ENCODE measurements at places on chromosomes 6 and 20.

DNA sequence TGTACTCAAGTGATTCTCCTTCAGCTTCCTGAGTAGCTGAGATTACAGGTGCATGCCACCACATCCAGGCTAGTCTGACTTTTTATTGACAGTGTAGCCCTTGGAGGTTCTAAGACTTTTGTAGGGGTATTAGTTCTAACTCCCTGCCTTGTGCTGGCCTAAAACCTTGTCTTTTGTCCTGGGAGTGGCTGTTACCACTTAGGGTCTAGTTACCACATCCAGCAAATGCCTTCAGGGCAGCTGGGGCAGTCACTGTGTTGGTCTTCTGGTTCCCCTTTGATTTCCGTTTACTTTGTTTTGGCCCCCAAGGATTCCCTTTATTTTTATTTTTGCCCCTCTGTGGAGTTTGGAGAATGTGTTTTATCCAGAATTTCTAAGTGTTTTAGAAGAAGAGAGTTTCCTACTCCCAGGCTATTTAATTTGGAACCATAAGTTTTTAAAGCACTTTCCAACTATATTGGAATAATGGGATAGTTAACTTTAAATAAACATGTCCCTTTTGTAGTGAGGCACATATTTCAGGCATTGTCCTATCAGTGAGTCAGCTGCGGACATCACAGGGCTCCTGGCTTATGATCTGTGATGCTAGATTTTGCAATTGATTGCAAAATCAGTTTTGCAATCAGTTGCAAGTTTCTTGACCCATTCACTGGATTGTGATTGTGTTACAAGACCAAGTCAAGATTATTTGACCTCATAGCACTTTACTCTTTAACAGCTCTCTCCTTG, 25.0 kb downstream of the IL22RA2 start:
- no peak for DNase-seq

- no peak for DNase-seq
Observed at GRCh38 chr6:76771059-76771634, 692.1 kb downstream of the HTR1B start.

GRCh38 chr20:44696315-44696714, 18.9 kb upstream of the CCN5 start:
- peak; percentile 35 for DNase-seq

DNA sequence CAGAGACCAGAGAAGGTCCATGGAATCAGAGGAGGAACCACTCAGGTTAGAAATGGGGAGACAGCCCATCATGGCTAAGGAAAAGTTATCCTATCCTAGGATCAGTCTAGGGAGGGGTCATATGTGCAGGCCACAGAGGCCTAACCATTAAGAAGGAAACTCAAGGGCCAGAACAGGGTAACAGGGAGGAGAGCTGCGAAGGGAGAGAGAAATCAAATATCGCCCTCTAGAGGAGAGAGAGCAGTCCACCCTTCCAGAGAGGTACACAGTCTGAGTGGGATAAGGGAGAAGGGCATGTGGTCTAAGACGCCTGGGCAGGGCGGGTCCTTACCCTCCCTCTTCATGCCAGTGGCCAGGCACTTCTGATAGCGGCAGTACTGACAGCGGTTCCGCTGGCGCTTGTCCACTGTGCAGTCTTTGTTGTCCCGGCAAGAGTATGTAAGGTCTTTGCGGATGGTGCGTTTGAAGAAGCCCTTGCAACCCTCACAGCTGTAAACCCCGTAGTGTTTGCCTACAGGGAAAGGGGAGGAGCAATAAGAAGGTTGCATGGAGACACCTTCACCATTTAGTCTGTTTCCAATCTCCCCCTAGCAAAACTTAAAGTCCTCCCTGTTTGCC, 2.9 kb downstream of the RXRB start:
- peak; percentile 44 for DNase-seq

DNA sequence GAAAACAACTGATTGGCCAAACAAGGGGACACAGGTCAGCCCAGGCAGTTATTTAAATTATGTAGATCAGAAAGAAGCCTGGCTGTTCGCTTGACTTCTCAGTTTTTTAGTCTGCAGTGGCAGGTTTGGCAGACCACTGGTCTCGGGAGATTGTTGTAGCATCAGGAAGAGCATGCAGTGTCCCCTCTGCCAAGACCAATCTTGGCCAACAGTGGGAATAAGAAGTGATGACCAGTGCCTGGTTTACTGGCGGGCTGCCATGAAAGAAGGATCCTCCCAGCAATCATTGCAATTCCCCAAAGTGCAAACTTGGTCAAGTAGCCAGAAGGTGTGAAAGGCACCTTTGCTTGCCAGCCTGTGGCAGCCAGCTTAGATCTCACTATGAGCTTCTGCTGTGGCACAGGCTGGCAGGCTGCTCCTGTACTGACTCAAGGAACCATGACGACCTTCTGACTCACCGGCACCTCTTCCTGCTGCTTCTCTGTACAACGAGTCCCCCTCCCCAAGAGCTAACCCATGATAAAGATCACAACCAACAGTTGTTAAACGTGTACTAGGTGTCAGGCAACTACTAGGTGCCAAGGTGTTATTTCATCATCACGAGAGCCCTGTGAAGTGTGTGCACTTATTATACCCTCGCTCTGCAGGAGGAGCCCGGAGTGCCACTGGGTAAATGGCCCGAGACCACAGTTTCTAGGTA, 76.8 kb upstream of the DUSP22 start:
- no peak for DNase-seq
